Skeletal muscle tissue (tissue), 5 donors: ENCODE measurements at places on chromosomes 5 and 9. TPM values are rescaled to one million over a fixed set of nuclear protein-coding genes. Genes with fewer than 3 reads are reported as not detected.

The UBE2B gene
- total RNA-seq = 67.8 TPM

The SH2D3C gene
- total RNA-seq = 15.1 TPM

The ARL14EPL gene
- not detected for total RNA-seq

The IL13 gene
- total RNA-seq = not detected

The DNAH5 gene
- 1.0 TPM for total RNA-seq

The DNAI1 gene
- total RNA-seq = not detected

The TRIM36 gene
- 2.6 TPM for total RNA-seq

The PCDHB4 gene
- total RNA-seq = 1.6 TPM

The PTGDS gene
- 4.2 TPM for total RNA-seq

The ANGPTL2 gene
- total RNA-seq = 37.6 TPM

The GRIN3A gene
- 0.52 TPM for total RNA-seq
